ENCODE measurements at places on chromosomes 11 and 22.

DNA sequence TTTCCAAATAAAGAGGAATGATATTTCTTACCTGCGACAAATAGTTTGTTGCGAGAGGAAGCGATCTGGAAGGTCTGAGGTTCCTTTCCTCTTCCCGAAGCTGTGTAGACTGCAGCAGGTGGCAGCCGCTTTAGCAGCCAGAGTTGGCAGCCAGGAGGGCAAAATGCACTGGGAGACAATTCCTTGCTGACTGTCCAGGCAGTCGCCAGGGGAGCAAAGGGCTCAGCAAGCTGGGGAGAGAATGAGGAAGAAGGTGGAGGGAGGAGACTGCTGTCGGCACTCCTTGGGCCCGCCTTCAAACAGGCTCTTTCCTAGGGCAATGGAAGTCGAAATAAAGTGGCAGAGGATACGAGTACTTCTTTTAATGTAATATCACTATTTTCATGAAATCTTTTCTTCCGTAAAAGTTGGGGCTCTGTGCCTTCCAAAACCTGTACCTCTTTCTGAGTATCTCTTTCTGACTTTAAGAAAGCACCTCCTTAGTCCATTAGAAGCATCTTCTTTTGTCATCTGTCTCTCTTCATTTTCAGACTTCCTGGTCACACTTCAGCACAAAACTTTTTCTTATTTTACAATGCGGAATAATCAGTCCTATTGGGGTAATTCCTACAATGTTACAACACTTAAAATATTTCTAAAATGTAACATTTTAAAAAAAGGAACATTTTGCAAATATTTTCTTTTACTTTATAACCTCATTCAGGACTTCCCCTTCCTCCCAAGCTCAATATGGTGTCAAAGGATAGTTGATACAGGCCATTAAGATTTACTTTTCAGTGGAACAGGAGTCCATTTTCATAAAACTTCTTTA is at the start of gene IL18:
Gene IL18 (minus strand): TSS at position 220 of the 811 bp plus-strand sequence. CDS start 9,041 bp downstream, outside the sequence.
- peaks cover 4% of the 10 kb centered on the region for H3K27me3 ChIP-seq
- peak within 1 kb of the TSS; percentile 90 for H3K27ac ChIP-seq
- H3K36me3 ChIP-seq: peaks cover 6% of the 10 kb centered on the region
- no peak for DNase-seq
- peaks cover 19% of the 10 kb centered on the region for H3K4me1 ChIP-seq

DNA sequence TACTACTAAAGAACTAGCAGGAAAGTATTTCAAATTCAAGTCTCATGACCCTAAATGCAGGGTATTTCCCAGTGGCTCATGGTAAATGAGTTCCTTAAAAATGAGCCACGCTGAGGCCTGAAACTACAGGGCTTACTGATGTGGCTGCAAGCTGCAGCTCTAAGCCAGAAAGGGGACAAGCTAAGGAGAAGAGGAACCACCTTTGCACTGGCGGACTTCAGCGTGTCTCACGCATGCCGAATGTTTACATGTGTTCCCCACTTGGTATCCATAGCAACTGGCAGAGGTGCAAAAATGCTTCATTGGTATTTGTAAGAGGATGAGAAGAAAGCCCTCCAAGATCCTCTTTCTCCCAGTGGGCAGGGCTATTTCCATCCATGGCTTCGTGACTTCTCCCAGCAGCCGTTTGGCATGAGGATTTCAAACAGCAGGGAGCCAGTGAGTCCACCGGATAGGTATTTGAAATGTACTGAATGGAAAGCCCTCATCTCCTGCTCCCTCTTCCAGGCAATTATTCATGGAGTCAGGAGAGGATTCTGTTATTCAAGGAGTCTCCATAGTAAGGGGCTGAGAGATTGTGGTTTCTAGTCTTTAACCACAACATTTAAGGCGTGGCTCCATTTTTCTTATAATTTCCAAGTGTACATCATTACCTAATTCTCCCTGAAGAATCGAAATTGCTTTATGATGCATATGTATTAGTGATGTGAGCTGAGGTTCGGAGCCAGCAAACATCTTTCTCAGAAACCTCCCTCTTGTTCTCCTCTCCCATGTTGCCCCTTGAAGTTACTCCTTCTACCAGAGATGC is 55.3 kb upstream of the CD44 start:
- H3K27ac ChIP-seq: peak overlapping the region; percentile 64
- H3K27me3 ChIP-seq: no peaks in the 10 kb centered on the region
- DNase-seq: peak; percentile 61
- no peaks in the 10 kb centered on the region for H3K36me3 ChIP-seq
- peaks cover 65% of the 10 kb centered on the region for H3K4me1 ChIP-seq

DNA sequence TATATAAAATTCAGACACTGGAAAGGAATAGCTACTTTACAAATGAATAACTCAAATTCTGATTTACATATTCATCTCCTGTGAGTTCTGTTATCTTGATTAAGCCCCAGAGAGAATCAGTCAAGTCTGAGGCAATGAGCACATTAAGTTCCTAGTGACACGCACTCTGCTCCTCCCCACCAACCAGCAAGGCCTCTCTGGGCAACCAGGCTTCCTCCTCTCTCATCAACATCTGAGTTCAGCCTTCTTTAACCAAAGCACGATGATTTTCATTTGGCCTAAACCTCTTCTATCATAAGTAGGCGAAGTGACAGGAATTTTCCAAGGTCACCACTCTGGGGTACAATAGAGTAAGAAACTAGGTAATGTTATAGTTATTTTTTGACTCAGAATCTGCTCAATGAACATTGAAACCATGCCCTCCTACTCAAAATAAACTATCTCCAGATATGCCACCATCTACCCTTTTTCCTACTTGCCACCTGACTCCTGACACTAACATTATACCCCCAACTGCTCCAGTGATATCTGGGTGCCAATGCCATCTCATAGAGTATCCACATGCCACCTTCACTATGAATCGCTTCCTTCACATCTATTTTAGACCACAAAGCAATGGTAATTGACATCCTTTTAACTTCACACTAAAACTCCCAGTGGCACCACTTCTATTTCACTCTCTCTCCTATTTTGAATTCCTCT is 114.8 kb downstream of the FAM76B start:
- H3K27ac ChIP-seq: no peak overlapping the region
- H3K4me1 ChIP-seq: no peaks in the 10 kb centered on the region
- no peaks in the 10 kb centered on the region for H3K36me3 ChIP-seq
- no peak for DNase-seq
- H3K4me3 ChIP-seq: no peak overlapping the region

GRCh38 chr22:44586351-44586990 is 88.4 kb upstream of the RTL6 start:
- H3K27ac ChIP-seq: no peak overlapping the region
- peak overlapping the region; percentile 11 for H3K4me3 ChIP-seq
- H3K27me3 ChIP-seq: peaks cover 28% of the 10 kb centered on the region
- peaks cover 6% of the 10 kb centered on the region for H3K4me1 ChIP-seq

GRCh38 chr22:20967697-20968211 is 699 bp downstream of the AIFM3 start:
- no peak overlapping the region for H3K4me3 ChIP-seq
- peaks cover 7% of the 10 kb centered on the region for H3K27me3 ChIP-seq
- H3K27ac ChIP-seq: no peak overlapping the region
- peaks cover 5% of the 10 kb centered on the region for H3K4me1 ChIP-seq
- H3K36me3 ChIP-seq: no peaks in the 10 kb centered on the region

GRCh38 chr11:95375451-95375850 is 144.4 kb upstream of the SESN3 start:
- no peak for DNase-seq
- no peaks in the 10 kb centered on the region for H3K4me1 ChIP-seq
- H3K4me3 ChIP-seq: no peak overlapping the region
- peaks cover 12% of the 10 kb centered on the region for H3K27me3 ChIP-seq
- H3K27ac ChIP-seq: no peak overlapping the region
- no peaks in the 10 kb centered on the region for H3K36me3 ChIP-seq

DNA sequence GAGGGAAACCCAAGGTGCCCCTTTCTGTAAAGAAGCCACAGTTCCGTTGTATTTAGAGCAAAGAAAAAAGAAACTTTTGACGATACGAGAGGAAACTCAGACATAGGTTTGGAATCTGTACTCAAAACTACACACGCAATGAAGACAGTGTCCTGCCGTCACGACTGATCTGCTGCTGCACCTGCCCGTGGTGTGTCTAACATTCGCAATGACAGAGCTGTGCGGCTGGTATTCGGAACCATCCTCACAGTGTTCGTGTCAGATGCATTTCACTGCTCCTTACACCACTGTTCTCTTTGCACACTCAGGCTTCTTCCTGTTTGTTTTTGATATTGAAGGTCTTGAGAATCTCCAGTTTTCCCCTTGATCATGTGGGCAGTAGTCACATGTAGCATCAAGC is 84.8 kb downstream of the RTL6 start:
- no peaks in the 10 kb centered on the region for H3K36me3 ChIP-seq
- DNase-seq: no peak
- H3K27me3 ChIP-seq: peaks cover 4% of the 10 kb centered on the region
- no peaks in the 10 kb centered on the region for H3K4me1 ChIP-seq

DNA sequence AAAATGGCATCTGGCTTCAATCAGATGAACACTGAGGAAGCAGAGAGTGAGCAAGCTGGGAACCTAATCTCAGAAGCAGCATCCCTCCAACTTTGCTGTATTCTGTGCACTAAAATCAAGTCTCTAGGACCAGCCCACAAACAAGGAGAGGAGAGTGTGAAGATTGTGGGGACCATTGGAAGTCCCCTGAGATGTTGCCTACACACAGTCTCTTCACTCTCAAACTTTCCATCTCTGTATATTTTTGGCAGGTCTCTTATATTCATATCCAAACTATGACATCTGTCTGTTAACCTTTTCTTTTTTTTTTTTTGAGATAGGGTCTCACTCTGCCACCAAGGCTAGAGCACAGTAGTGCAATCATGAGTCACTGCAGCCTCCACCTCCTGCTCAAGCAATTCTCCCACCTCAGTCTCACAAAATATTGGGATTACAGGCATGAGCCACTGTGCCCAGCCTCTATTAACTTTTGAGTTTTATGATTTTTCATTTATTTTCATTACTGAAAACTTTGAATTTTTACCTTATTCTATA is 1096.4 kb downstream of the TBC1D22A start:
- no peak overlapping the region for H3K4me3 ChIP-seq
- DNase-seq: no peak
- no peaks in the 10 kb centered on the region for H3K4me1 ChIP-seq
- peaks cover 41% of the 10 kb centered on the region for H3K27me3 ChIP-seq

DNA sequence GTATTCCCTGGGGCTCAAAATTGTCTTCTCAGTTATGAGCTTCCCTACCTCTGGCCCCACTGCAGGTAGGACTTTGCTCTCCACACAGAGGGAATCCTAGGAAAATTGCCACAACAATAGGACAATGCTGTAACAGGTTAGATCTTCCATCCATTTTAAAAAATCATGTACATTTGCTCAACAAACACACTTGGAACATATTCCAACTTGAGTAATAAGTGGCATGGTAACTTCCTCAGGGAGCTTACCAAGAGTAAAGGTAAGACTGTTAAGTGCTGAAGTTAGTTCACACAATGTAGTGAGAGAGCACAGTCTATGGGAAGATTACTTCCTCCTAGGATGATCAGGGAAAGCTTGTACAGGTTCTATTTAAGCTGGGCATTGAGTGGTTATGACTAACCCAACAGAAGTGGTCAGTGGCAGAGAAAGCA is 78.9 kb upstream of the BIRC3 start:
- no peak overlapping the region for H3K27ac ChIP-seq
- peaks cover 5% of the 10 kb centered on the region for H3K4me1 ChIP-seq
- peaks cover 25% of the 10 kb centered on the region for H3K27me3 ChIP-seq
- no peak for DNase-seq
- H3K36me3 ChIP-seq: no peaks in the 10 kb centered on the region

GRCh38 chr11:34427186-34427805 is 11.4 kb upstream of the CAT start:
- H3K4me1 ChIP-seq: no peaks in the 10 kb centered on the region
- peaks cover 25% of the 10 kb centered on the region for H3K27me3 ChIP-seq
- DNase-seq: no peak
- no peak overlapping the region for H3K4me3 ChIP-seq

DNA sequence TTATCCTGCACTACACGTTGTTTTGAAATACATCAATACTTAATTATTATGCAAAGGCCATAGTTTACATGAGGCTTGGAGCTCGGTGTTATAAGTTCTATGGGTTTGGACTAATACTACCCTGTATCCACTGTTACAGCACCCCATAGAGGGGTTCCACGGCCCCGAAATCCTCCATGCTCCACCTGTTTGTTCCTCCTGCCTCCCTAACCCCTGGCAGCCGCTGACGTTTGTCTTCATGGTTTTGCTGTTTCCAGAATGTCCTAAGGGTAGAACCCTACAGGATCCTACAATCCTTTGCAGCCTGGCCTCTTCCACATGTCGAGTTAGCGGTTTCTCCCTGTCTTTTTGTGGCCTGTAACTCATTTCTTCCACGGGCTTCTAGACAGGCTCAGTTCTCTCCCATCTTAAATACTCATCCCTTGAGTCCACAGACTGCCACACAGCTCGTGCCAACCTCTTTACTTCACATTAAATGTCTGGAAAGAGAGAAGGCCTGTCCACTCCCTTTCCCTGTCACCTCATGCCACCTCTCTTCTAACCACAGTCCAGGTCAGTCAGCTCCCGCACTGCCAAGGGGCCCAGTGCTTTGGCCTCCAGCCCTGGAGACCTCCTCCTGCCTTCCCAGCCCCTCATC is 42.4 kb upstream of the TH start:
- peak overlapping the region; percentile 69 for H3K4me3 ChIP-seq
- H3K36me3 ChIP-seq: no peaks in the 10 kb centered on the region
- peak overlapping the region; percentile 23 for H3K27ac ChIP-seq
- no peak for DNase-seq
- no peaks in the 10 kb centered on the region for H3K27me3 ChIP-seq
- H3K4me1 ChIP-seq: peaks cover 32% of the 10 kb centered on the region

GRCh38 chr22:30833322-30833721 is 135.3 kb downstream of the MORC2 start:
- H3K4me3 ChIP-seq: no peak overlapping the region
- H3K4me1 ChIP-seq: no peaks in the 10 kb centered on the region
- no peak overlapping the region for H3K27ac ChIP-seq

- peaks cover 13% of the 10 kb centered on the region for H3K27me3 ChIP-seq
- no peaks in the 10 kb centered on the region for H3K4me1 ChIP-seq
- DNase-seq: no peak
- H3K4me3 ChIP-seq: no peak overlapping the region
- no peak overlapping the region for H3K27ac ChIP-seq
- H3K36me3 ChIP-seq: no peaks in the 10 kb centered on the region
These were observed 21.7 kb downstream of the TIMP3 start for GRCh38 chr22:32823024-32823730.

DNA sequence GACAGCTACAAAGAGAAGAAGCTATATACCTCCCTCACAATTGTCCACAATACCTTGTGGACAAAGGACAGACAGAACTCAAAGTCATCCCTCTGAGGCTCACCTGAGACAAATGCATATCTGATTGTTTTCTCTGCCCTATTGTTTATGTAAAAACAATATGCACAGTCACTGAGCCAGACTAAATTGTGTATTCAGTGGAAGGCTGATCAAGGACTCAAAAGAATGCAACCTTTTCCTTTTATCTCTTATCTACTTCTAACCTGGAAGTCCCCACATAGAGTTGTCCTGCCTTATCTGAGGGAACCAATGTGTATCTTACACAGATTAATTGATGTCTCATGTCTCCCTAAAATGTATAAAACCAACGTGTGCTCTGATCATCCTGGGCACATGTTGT is 13.9 kb upstream of the MED17 start:
- no peaks in the 10 kb centered on the region for H3K27me3 ChIP-seq
- H3K4me1 ChIP-seq: no peaks in the 10 kb centered on the region
- H3K4me3 ChIP-seq: no peak overlapping the region
- no peak for DNase-seq
- H3K36me3 ChIP-seq: no peaks in the 10 kb centered on the region
- H3K27ac ChIP-seq: no peak overlapping the region

Measured in natural killer cell treated with Interleukin-12 subunit alpha and Interleukin-12 subunit beta and Interleukin-15 and Interleukin-18, amount 100 ng/mL, for 72 hours (primary cell).